Cerebellum (tissue), 4 donors: ENCODE measurements at places on chromosomes 12 and 14. TPM values are rescaled to one million over a fixed set of nuclear protein-coding genes. Genes with fewer than 3 reads are reported as not detected.

Gene CSRP2
- 50.0 TPM for total RNA-seq

Gene ZC2HC1C
- total RNA-seq: 1.1 TPM

Gene KRT72
- total RNA-seq: not detected

Gene MYO1H
- 0.09 TPM for total RNA-seq

Gene CCER1
- total RNA-seq: not detected

Gene ZBTB1
- 44.0 TPM for total RNA-seq

Gene MUCL1
- total RNA-seq: not detected

Gene MYL6B
- 39.5 TPM for total RNA-seq

Gene RIPK3
- total RNA-seq: 1.2 TPM

Gene PLBD1
- 1.6 TPM for total RNA-seq

Gene NINJ2
- 0.82 TPM for total RNA-seq

Gene CLEC2A
- total RNA-seq: not detected

Gene YLPM1
- total RNA-seq: 150 TPM

Gene ARHGAP9
- 2.1 TPM for total RNA-seq

Gene PSME1
- 19.6 TPM for total RNA-seq

Gene ABHD12B
- total RNA-seq: 0.18 TPM

Gene PXMP2
- total RNA-seq: 14.4 TPM

Gene TEDC1
- 6.8 TPM for total RNA-seq

Gene TESPA1
- not detected for total RNA-seq

Gene CCDC197
- not detected for total RNA-seq

Gene TWF1
- 84.8 TPM for total RNA-seq

Gene NELL2
- total RNA-seq: 554 TPM

Gene TPPP2
- total RNA-seq: not detected

Gene KRT77
- total RNA-seq: 0.09 TPM

Gene RNASE1
- 14.5 TPM for total RNA-seq

Gene RFX4
- total RNA-seq: 25.9 TPM

Gene RNU4-1
- under 0.01 TPM for total RNA-seq
